Naive thymus-derived CD4-positive, alpha-beta T cell (primary cell): ENCODE measurements at places on chromosomes 3 and 15. TPM values are rescaled to one million over a fixed set of nuclear protein-coding genes. Genes with fewer than 3 reads are reported as not detected.

DNA sequence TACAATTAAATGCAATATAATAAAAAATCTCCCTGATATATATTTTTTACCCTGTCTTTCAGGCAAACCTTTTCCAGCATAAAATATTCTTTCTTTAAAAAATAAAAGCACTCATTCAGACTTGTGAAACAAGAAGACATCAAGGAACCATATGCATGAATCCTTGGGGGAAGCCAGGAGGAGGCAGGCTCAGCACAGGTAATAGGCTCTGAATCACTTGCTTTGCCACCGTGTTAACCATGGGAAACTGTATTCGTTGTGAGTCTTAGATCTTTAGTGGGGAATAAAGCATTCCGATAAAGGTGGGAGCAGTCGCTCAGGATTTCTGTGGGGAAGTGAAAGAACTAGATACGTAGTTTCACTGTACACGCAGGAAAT, 42.4 kb downstream of the FBN1 start:
- no peak for DNase-seq

DNA sequence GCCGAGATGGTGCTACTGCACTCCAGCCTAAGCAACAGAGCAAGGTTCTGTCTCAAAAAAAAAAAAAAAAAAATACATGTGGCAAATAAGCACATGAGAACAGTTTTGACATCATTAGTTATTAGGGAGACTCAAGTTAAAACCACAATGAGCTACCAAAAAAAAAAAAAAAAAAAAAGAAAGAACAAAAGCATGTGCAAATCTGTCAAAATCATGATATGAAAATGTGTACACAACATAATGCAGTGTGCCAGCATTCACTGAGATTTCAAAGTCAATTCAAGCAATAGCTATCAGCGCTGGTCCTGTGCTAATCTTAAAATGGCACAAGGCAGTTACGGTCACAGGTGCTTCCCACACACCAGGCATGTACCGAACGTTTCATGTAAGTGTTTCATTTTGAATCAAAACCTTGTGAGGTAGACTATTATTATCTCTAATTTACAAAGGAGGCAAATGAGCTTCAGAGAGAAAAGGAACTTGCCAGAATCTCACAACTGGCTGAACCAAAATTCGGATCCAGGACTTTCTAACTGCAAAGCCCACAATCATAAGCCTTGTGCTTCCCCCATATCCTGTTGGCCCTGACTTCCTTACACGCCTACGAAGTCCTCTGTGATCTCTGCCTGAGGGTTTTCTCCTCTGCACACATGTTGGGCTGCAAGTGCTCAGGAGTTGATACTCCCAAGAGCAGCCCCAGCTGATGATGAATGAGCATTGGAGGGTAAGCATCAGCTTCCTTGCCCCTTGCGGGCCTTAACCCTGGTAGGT, 200.1 kb upstream of the PROK2 start:
- no peak for DNase-seq

DNA sequence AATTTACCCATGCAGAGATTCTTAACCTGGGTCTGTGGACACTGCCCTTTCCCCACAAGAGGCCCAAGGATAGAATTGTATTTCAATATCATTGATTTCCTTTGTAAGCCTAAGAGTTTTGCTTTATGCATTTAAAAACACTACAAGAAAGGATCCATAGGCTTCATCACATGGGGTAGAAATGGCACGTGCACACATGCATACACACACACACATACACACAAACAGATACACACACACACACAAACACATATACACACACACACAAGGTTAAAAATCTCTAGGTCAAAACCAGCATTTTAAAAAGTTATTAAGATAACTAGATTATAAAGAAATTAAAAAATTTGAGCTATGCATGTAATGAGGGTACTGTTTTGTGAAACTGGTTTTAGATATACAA, 35.5 kb upstream of the CD47 start:
- no peak for DNase-seq

- peak; percentile 33 for DNase-seq
Measured at GRCh38 chr15:60590935-60591495, 112.1 kb upstream of the ICE2 start.

- no peak for DNase-seq
Measured at GRCh38 chr15:39330061-39330460, 250.8 kb upstream of the THBS1 start.

DNA sequence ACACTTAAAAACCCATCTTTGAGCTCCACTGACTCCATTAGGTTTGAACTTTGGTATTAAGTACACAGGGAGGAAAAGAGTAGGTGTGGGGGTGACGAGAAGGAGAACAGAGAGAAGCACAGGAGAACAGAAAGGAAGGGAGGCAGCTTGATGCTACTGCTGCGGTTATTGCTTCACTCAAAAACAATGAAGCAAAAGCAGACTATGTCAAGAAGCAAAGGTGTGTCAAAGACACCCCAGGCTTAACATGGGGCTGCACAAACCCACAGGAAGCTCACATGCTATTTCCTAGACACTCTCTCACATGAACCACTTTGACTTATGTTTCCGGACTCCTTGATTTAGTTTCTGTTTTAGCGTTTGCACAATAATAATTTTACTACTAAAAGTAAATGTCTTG, 961.0 kb upstream of the CFAP20DC start:
- peak; percentile 46 for DNase-seq

The DPPA2 gene
- total RNA-seq = not detected

The VGLL3 gene
- not detected for total RNA-seq
